Omental fat pad (tissue), 4 donors: ENCODE measurements at places on chromosomes 2 and 18. TPM values are rescaled to one million over a fixed set of nuclear protein-coding genes. Genes with fewer than 3 reads are reported as not detected.

Gene EPAS1
- total RNA-seq, result 379 TPM

GRCh38 chr2:96934182-96934495 lies 52.2 kb downstream of the FAM178B start:
- no peak for DNase-seq

DNA sequence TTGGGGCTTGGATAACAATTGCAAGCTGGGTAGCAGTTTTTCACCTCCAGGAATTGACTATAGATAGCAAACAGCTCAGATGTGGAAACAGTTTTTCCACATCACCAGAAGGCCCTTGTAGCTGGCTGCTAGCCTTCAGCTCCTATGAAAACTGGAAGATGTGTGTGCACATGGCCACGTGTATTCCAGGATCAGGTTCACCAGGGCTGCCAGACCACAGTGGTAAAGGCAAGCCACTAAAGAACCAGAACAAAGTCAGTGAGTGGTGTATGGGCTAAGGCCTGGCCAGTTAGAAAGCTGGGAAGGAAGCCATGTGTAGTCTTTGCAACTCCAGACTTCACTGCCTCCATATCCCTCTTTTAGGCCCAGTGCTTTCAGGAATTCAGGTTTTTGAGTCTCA lies 12.9 kb downstream of the LRRTM1 start:
- no peak for DNase-seq

DNA sequence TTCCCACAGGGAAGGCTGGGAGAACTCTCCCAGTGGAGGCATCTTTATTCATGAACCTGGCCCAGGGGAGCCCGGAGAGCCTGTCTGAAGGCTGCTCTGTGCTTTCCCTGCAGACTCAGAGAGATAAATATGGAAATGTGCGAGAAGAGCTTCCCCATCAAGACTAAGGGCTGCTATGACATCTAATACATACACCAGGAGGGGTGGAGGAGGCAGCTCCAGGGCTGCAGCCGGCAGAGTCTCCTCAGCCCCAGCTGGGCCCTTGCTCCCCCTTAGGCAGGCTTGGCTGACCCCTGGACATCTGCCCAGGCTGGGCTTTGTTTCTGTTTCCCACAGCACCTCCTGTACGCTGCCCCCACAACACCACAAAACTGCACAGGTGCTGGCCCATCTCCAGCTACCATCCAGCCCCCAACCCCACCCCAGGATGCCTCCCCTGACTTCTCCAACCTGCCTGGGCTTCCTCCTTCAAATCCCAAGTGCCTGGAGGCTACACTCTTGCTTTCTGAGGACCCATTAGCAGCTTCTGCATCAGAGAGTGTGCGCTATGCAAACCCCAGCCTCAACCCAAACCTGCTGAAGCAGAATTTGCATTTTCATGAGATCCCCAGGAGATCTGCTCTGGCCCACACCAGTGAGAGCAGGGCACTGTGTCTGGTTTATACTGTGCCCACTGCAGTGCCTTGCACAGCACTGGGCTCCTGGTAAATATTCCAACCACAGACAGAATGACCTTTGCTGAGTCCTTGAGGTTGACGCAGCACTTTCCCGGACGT lies 96.8 kb downstream of the VSNL1 start:
- DNase-seq, result no peak
